ENCODE measurements at places on chromosomes 12 and 14.

DNA sequence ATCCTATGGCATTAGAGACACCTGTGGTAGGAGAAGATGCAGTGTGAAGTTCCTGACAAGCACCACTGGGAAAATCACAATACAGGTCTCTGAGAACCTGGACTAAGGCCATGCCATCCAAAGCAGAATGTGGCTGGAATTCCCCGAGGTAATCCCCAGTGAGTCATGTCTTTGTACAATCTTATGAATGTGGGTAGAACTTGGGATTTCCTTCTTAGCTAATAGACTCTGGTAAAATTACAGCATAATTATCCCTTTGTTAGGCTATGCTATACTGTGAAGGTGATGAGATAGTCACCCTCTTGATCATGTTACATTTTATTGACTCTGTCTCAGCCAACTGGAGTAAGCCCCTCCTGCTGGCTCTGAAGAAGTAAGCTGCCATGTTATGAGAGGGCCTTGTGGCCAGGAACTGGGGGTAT is 224.3 kb upstream of the DCN start:
- peak; percentile 5 for DNase-seq

- DNase-seq, result no peak
Observed at GRCh38 chr14:54108481-54109471, 152.2 kb upstream of the BMP4 start.

DNA sequence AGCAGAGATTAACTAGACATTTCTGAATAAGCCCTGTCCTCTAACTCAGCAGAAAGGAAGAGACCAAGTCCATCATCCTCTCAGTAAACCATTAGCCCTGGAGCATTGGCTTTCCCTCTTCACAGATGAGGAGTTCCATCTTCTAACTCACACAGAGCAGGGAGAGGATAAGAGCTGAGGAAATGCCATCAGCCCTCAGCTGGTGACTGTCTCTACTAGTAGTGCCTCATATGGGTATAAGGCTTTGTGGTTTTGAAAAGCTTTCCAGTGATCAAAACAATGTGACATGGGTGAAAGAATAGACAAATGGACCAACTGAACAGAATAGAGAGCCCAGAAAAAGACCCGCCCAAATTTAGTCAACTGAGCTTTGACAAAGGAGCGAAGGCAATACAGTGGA is 197.2 kb upstream of the NUDT4 start:
- no peak for DNase-seq

DNA sequence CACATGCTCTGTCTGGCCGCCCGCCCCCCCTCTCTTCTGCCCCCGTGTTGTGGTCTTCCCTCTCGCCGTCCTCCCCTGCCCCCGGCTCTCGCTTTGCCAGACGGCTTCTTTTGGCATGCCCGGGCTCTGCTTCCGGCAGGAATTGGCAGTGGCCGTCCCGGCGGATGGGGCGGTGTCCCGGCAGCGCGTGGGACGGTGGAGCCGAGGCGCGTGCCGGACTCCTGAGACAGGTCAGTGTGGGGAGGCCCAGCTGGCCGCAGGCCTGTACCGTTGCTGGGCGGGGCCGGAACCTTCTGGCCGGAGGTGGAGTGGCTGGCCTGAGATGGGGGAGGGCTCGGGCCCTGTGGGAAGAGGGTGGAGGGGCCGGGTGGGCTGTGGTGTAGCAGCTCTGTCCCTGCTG is 17.1 kb downstream of the KIF26A start:
- no peak for DNase-seq

- no peak for DNase-seq
Observed at GRCh38 chr14:87494010-87494409, 499.0 kb downstream of the GALC start.

DNA sequence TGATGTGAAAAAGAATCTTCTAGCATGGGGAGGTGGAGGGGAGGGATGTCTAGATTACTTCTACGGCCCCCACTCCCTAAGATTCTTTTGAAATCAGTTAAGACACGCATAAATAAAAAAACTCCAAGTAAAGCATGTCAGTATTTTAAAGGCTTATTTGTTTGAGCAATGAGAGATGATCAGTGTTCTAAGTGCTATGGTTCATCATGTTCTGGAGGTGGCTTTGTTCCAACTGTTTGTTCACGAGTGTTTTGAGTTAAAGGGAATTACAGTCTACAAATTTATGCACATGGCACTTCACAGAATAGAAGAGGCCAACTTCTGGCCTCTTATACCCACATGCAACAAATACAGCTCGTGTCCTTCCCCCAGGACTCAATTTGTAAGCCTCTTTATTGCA is 394.9 kb downstream of the RAD51B start:
- DNase-seq, result no peak

GRCh38 chr14:95157048-95157326 is 342 bp downstream of the DICER1 start:
- no peak for DNase-seq

DNA sequence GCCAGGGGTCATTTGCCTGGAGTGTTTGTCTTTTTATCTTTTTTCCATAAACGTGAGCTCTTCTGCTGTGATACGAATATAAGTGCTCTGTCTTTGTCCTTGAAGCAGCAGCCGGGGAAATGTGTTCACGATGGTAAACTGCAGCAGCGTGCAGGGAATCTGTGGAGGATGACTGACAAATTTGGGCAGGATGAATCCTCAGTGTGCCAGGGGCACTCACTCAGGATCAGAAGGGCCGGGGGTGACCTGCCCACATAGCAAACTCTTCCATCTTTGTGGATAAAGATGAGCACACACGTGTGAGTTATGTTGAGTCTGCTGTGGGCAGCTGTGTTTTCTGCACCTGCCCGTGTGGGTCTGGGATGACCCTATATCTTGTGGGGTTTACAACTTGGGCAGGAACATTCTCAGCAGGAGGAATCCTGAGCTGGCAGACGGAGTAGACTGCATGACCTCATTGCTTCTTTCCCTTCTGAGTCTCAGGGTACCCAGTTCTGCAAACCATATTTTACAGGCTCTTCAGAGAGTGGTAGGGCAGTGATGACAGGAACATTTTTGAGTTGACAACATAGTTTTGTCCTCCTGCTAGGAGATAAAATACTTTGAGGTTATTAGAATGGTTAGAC is 711 bp downstream of the ANO4 start:
- DNase-seq, result no peak

DNA sequence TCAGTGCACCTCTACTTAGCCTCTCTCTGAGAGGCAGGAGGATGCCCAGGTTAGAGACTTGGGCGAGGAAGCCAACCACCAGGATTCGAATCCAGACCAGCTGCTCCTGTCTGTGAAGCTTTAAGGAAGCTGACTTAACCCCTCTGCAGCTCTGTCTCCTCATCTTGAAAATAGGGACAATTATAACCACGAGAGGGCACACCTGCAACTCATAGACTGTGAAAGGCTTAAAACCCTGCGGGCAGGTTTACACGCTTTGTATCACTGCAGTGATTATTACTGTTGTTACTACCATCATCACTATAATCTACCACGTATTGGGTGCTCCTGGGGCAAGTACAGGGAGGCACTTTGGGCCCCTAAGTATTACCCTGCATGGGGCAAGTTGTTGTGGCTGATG is 379.8 kb downstream of the VRK1 start:
- DNase-seq, result no peak

- peak; percentile 19 for DNase-seq
Observed at GRCh38 chr12:57519796-57520052, 590 bp downstream of the DDIT3 start.

DNA sequence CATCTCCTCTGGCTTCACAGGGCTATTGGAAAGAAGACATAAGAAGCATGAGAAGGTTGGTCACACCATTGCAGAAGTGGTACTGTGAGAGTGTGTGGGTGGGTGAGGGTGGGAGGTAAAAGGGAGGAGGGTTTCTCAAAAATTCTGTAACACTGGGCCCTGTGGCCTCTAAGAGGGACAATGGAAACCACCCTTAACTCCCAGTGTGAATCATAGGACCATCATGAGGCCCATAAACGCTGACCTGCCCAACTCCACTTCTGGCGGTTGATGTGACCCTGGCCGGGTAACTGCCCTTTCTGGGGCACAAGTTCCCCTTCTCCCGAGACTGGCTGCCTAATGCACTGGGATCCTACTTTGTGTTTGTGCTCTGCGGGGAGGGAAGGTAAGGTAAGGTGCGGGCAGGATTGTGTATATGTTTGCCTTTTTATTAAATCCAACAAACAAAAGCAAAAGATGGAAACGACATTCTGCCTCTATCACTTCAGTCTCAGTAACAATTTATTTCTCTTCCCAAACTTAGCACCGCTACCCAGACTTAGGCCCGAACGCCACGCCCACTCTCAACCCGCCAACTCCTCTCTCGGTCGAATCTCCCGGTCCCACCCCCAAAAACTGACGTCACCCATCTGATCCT is 551 bp downstream of the METTL1 start:
- peak; percentile 72 for DNase-seq

- DNase-seq, result no peak
Observed at GRCh38 chr12:115303723-115304309, 619.8 kb upstream of the TBX3 start.

GRCh38 chr12:78562368-78563205 is 302.0 kb upstream of the SYT1 start:
- DNase-seq, result no peak

DNA sequence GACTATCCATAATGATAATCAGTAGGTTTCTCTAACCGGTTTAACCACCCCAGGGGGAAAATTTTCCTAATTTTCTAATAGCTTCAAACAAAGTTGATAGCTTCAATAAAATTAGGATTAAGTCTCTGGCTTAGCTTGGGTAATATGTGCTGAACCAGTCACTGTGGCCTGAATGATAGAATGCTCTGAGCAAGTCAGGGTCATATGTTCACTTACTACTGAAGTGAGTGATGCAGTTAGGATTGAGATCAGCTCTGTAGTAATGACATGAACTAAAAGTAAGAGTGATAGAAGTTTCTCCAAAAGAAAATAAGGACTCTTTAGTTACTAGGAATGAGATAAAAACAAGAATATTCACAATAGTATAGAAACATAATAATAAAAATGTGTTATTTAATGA is 32.6 kb downstream of the ETNK1 start:
- DNase-seq, result no peak

DNA sequence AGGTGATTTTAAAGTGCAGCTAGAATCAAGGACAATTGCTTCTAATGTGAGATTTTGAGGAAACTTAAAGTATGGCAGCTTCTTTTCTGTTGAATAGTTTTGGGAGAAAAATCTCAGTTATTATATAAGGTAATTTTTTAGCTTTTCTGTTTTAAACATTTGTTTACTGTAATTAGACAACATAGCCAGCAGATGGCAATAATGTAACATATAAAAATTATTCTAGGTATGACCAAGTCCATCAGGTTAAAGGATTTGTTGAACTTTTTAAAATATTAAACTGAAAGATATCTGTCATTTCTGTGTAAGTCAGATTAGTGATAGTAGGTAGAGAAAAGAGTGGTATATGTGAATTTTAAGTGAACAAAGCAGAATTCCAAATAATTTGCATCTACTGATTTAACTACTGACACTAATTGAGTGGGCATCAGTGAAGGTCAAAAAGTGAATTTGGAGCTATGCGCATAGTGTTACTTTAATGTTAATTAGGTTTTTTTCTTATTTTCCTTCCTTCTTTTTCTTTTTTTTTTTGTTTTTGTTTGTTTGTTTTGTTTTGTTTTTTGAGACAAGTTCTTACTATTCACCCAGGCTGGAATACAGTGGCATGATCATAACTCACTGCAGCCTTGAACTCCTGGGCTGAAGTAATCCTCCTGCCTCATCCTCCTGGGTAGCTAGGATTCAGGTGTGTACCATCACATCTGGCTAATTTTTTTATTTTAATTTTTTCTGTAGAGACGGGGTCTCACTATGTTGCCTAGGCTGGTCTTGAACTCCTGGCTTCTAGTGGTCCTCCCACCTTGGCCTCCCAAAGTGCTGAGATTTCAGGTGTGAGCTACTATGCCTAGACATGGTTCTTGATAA is 18.6 kb downstream of the PRORP start:
- no peak for DNase-seq

- no peak for DNase-seq
Observed at GRCh38 chr12:49108958-49109404, 1.7 kb downstream of the LMBR1L start.

GRCh38 chr12:57260366-57260765 is 9.4 kb upstream of the STAC3 start:
- no peak for DNase-seq

DNA sequence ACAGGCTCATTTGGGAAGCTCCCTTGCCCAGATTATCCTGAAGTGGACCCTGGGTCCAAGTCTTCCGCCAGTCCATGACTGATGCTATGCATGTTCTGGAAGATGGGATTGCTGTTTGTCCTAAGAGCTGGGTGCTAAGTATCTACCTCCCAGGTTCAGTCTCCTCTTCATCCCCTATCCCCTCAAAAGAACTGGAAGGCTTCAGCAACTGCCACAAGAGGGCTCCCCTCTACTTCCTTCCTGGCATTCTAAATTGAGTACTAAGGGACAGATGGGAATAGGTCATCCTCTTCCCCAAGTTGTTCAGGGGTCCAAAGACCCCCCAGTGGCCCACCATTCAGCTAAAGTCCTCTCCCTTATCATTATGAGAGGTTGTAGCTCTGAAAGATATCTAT is 9.0 kb upstream of the FKBP11 start:
- no peak for DNase-seq

DNA sequence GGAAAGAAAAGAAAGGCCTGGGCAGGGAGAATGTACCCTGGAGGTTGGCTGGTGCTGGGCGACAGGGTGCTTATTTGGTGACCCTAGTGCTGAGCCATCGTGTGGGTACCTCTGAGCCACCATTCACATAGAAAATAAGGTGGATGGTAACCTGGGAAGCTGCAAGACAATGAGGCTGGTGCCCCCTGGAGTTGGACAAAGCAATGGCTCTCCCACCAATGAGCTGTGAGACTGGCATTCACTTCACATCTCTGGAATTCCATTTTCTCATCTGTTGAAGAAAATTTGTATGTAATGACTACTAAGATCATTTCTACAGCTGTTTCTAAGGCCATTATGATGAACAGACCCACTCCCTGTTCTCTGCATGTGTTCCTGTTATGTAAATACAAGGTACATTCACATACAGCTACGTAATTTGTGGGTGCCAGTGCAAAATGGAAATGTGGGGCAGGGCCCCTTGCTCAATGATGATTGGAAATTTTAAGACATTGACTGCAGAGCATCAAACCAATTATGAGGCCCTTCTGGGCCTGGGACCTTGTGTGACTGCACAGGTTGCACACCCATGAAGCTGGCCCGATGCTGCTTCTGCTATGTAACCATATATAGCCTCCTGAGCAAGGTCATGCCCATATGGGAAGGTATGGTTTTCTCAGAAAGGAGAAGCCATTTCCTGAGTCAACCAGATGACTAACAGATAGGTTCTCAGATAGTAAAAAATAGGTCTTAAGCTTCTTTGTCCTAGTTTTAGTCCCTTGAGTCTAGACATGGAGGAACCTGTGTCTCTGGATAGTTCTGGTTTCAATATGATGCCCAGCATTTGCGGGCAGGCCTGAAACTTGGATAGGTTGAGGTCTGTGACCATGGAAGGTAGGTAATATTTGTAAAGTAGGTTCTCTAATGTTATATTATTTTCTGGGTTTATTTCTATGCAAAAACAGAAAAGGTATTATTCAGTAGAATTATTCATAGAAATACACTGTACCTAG is 63.4 kb upstream of the IGF1 start:
- no peak for DNase-seq

Data from T-cell (primary cell).